ENCODE measurements at places on chromosomes 3 and 15. TPM values are rescaled to one million over a fixed set of nuclear protein-coding genes. Genes with fewer than 3 reads are reported as not detected.

- DNase-seq = no peak
Measured at GRCh38 chr3:15439476-15439875, 12.1 kb downstream of the EAF1 start.

DNA sequence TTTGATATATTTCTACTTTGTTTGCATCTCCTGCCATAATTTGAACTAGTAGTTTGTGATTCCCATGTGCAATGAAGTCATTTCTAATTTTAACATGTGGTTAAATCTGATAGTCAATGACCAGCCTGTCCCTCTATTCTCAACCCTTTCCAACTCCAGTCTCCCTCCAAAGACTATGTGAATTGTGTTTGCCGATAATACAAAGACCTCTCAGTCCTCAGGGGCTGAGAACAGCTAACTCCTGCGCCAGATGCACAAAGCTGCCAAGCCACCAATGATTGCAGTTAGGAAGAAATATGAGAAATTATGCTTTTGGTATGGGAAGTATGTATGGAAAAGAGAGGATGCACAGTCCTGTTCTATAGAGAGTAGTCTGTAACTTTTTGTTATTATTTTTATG lies 54.0 kb downstream of the KCNH8 start:
- no peak for DNase-seq

- DNase-seq = no peak
Measured at GRCh38 chr15:41790169-41790568, 15.9 kb downstream of the MAPKBP1 start.

GRCh38 chr3:45647148-45647619 lies 42.0 kb upstream of the SACM1L start:
- DNase-seq = no peak

GRCh38 chr15:55241891-55242290 lies 45.1 kb upstream of the RSL24D1 start:
- no peak for DNase-seq

DNA sequence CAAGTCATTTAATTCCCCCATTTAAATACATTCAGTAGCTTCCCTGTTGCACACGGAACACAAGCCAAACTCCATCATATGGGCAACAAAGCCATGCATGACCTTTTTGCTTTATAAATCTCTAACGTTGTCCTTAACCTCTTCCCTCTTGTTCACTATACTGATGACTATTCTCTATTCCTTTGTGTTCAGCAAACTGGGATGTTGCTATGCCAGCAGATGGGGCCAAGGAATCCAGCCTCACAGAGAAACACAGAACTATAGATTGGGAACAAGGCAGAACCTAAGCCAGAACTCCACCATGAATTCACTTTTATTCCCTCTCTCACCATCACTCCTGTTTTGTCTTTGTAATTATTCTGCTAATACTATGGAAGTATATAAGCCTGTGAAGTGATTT lies 398.4 kb downstream of the TUSC7 start:
- DNase-seq = no peak

- DNase-seq = no peak
Measured at GRCh38 chr15:78415284-78415683, 22.7 kb upstream of the IREB2 start.

- no peak for DNase-seq
Measured at GRCh38 chr3:38245930-38246329, 19.7 kb upstream of the SLC22A13 start.

GRCh38 chr3:26799679-26800317 lies 177.2 kb downstream of the LRRC3B start:
- no peak for DNase-seq

GRCh38 chr15:69656271-69657030 lies 203.8 kb downstream of the RPLP1 start:
- DNase-seq = no peak

- no peak for DNase-seq
Measured at GRCh38 chr15:59298225-59298853, 74.3 kb downstream of the MYO1E start.

- no peak for DNase-seq
Measured at GRCh38 chr15:89669941-89670340, 9.2 kb downstream of the PLIN1 start.

GRCh38 chr3:2099028-2099671 lies 484 bp downstream of the CNTN4 start:
- no peak for DNase-seq

GRCh38 chr3:43148033-43148432 lies 42.2 kb upstream of the POMGNT2 start:
- DNase-seq = no peak

GRCh38 chr3:131036200-131036816 lies 9.6 kb downstream of the NEK11 start:
- no peak for DNase-seq

DNA sequence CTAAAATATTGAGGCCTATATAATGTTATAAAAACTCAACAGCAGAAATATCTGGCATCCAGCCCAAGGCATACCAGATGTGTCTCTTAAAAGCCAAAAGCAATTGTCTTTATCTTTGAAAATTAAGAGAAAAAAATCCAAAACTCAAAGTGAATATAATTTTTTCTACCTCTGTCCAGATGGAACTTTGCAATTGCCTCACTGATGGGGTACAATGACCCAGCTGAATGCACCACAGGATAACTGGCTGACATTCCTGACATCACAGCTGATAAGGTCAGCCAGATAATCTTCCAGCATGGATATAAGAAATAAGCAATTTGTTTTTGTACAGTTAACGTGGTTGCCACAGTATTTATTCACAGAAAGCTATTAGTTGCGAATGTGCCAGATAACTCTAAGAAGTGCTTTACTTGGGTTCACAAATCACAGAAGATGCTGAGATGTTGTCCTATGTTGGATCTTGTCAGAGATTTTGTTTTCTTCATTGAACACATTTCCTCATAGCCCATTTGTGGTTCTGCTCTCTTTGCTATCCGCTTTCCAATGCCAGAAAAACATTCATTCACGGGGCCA lies 566.9 kb upstream of the CCDC54 start:
- no peak for DNase-seq

DNA sequence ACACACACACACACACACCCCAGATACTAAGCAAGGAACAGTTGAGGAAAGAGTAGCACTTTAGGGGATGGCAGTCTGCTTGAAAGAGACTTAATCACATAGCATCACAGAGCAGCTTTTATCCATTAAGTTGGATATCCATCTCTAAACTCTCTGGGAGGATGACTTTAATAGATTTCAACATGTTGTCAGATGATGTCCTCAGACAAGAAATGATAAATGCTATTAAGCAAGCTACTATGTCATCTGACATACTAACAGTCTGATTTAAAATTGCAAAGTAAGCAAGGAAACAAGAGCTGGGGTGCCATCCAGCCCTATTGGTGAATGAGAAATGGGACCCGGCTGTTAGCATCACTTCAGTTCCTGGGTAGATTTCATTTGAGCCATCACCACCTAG lies 136.9 kb downstream of the PLCL2 start:
- no peak for DNase-seq

DNA sequence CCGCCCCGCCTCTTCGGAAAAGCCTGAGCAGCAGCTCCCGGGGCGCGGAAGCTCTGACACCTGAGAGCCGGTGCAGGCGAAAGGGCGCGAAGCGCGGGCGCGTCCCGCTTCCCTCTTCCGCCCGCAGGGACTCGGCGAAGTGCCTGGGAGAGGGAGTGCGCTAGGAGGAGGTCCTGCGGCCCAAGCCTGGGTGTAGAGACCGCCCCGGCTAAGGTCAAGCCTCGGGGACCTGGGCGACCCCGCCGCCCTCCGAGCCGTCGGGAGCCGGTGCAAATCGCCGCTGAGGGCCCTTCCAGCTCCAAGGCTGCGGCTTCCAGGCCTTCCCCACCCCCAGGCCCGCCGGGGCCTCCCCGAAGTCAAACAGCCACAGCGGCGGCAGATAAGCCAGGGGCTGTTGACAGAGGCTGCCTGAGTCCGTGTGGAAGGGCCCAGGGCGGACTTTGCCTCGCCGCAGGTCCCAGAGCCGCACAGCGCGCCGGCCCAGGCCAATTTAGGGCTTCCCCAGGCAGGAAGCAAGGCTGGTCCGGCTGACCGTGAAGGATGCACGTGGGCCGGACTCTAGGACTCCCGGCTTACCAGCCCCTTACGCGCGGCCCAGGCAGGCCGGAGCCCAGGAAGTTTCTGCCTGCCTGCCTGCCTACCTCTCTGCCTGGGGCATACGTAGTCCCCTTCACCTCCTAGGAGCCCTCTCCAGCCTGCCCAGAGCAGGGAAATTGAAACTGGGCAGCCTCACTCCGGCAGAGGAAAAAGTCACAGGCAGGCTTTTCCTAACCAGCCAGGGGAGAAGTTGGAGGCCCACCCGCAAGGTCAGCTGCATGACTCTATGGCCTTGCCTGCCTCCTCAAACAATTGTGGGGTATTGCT lies 2.3 kb downstream of the ITPKA start:
- no peak for DNase-seq

- DNase-seq = no peak
Measured at GRCh38 chr3:67291287-67292252, 293.5 kb downstream of the KBTBD8 start.

- DNase-seq = no peak
Measured at GRCh38 chr3:132550579-132551305, 46.3 kb upstream of the ACKR4 start.

- DNase-seq = no peak
Measured at GRCh38 chr3:117603097-117603496, 893.5 kb downstream of the TUSC7 start.

DNA sequence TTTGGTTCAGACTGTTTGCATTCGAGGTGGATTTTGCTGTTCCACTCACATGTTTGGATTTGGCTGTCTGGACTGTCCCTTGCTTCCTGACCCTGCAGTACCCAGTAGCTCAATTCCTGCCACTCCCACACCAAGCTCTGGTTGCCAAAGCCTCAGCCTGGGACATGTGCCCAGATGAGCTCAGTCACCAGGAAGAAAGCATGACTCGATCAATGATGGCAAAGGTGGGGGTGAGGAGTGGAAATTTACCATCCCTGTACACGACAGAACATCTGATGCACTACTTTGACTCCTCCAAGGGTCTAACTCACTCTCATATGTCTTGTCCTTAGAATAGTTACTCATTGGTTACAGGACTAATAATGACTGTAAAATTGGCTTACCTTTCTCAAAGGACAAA lies 45.2 kb downstream of the ZNF385D start:
- DNase-seq = no peak

GRCh38 chr15:29207027-29207757 lies 62.4 kb downstream of the NSMCE3 start:
- no peak for DNase-seq

DNA sequence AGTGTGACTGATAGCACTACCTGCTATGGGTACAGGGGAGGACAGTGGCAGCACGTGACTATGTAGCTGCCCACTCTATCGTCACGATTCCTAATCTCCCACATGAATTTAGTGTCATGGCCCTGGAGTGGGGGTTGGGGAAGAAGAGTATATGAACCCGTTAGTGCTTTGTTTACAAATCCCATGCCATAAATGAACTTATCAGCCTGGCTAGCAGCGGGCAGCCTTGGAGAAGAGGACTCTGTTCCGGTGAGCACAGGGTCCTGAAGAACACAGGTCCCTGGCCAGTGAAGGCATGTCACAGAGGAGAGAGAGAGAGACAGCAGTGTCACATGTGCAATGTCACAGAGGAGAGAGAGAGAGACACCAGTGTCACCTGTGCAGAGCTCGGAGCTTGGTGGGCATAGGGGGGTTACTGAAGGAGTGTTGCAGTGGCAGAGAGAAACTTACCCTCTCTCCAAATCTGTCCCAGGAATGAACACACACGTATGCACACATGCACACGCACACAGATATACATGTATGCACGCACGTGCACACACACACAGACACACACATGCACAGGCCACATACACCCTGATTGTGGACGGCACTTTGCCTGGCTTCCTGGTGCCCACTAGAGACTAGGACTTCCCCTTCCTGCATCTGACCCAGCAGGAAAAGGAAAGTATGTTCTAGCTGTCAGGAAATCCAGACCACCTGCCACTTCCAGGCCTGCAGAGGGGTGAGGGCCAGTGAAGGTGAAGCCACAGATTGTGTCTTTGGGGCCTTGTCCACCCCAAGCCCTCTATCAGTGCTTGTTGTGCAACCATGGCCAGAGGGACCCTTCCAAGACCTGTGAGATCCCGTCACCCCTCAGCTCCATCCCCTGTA lies 26.3 kb downstream of the ITGA11 start:
- no peak for DNase-seq

DNA sequence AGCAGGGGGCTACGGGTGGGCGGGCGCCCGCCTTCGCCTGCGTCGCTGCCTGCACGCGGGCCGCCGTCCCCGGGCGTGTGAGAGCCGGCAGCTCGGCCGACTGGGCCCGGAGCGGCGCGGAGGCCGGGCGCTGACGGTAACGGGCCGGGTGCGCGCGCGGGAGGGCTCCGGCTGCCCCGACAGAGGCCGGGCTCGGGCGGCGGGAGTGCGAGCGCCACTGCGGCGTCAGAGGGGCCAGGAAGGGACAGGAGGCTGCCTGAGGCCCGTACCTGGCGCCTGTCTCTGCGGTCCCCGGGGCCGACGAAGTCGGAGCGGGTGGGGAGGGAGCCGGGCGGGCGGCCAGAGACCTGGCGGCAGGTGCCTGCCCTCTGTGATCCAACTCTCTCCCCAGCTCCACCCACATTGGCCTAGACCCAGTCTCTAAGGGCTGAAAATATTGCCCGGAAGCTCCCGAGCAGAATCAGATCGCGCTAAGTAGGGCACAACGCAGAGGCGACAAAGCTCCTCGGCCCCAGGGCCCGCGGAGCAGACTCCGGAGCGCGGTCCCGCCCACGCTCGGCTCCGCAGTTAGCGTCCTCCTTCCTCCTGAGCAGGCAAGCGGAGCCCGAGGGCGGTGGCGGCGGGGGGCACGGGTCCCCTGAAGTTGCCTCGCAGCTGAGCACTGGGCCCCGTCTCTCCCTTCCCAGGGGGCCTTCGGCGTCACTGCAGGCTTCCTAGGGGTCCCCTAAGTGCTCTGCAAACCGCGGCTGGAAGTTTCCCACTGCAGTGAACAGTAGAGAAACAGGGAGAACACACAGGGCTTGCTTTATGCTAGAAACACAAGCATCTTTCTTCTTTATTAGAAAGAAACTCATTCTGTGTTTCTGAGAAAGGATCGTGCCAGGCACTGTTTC lies at the start of gene MAN2A2:
TSS of gene MAN2A2 (plus strand) at position 463 of the 893 bp plus-strand sequence. CDS start 906 bp downstream, outside the sequence.
- no peak for DNase-seq

DNA sequence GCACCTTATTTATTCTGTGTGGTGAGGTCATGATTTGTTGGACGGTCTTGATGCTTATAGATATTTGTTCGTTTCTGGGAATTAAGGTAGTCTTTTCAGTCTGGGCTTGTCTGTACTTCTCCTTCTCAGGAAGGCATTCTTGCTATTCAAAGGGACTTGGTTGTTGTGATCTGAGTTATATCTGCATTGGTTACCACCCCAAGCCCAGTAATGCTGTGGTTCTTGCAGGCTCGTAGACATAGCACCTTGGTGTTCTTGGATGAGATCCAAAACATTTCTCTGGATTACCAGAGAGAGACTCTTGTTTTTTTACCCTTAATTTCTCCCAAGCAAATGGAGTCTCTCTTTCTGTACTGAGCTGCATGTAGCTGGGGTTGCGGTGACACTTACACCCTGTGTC lies 128.0 kb upstream of the CBLB start:
- no peak for DNase-seq

ADCY5 gene
- total RNA-seq = 25.1 TPM

CELF6 gene
- total RNA-seq = 1.5 TPM

SEMA5B gene
- total RNA-seq = 10.8 TPM

KCNMB3 gene
- 6.6 TPM for total RNA-seq

MAP1A gene
- total RNA-seq = 14.3 TPM

NDN gene
- total RNA-seq = 72.3 TPM

CYP11A1 gene
- total RNA-seq = 0.21 TPM

SLC28A1 gene
- total RNA-seq = 0.11 TPM

ZPLD1 gene
- 0.16 TPM for total RNA-seq

TPRG1 gene
- 6.2 TPM for total RNA-seq

MAP6D1 gene
- total RNA-seq = 2.0 TPM

ZNF80 gene
- total RNA-seq = not detected

Measured in urinary bladder (tissue), 4 donors.